ENCODE measurements at places on chromosomes 7 and 10. TPM values are rescaled to one million over a fixed set of nuclear protein-coding genes. Genes with fewer than 3 reads are reported as not detected.

DNA sequence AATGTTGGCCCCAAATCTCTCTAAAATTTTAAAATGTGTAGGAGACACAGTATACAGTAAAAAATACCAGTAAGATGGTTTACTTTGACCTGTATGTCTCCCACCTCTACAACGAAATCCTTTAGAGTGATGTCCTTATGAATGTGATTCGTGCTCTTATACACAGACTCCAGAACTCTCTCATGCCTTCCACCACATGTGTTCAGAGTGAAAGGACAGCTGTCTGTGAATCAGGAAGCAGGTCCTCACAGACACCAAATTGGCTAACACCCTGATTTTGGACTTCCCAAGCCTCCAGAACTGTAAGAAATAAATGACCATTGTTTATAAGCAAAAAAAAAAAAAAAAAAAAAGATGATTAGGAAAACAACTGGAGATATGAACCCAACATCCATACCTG lies 35.2 kb downstream of the RNF133 start:
- no peak for DNase-seq

- DNase-seq = no peak
These were observed 625.7 kb upstream of the ANKRD30A start for GRCh38 chr10:36499693-36500092.

DNA sequence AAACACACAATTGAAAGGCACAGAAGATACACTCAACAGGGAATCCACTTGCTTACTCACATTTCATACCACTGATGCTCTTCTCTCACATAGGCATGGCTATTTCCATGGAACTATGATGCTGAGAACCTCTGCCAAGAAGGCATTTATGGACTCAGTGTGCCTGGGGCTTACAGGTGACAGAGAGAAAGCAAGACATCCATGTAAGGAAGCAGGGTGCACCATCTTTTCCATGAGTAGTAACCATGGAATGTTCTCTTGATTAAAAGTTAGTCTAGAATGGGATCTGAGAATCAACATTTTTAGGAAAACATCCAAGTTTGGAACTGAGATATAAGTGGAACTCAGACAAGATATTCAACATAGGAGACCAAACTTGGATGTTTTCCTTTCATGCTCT lies 52.5 kb upstream of the MACC1 start:
- DNase-seq = no peak

DNA sequence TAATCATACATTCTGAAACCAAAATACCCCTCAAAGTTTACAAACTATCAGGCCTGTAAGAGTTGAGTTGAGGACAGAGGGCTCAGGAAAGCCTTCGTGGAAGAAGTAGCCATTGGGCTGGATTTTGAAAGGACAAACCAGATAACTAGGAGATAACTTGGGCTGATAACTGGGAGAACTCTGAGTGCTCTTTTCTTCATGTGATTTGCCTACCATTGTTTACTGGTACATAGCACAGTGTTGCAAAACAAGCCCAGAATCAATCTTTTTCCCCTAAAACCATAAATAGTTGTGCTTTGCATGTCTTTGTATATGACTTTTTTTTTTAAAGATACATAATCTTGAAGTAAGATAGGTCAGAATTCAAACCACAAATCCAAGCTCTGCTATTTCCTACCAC lies 106.7 kb upstream of the ITGB1 start:
- DNase-seq = no peak

- DNase-seq = no peak
These were observed 29.0 kb downstream of the TRIM8 start for GRCh38 chr10:102673236-102673818.

- DNase-seq = no peak
These were observed 128.3 kb downstream of the CUBN start for GRCh38 chr10:17001297-17001744.

GRCh38 chr7:144780071-144780608 lies 55.7 kb downstream of the TPK1 start:
- no peak for DNase-seq

DNA sequence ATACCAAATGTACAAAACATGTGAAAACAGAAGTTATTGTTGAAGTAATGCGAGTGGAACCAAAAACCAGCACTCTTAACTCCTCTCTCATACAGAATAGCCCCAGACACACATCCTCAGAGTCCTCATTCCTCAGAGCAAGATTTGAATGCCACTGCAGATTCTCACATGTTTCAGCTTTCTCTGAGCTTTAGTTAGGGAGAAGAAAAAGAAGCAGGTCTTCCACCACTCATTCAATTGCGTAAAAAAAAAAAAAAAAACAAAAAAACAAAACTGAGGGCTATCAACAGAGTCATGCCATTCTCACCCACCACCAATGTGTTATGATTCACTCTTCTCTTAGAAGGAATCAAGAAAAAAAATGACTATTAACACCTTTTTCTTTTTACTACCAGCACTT lies 287.7 kb downstream of the IPMK start:
- no peak for DNase-seq

- no peak for DNase-seq
These were observed 344.4 kb downstream of the WDR11 start for GRCh38 chr10:121195524-121195910.

GRCh38 chr7:41880107-41880506 lies 177.2 kb upstream of the INHBA start:
- DNase-seq = no peak

CLCN1 gene
- not detected for total RNA-seq

WEE2 gene
- total RNA-seq = not detected

CASD1 gene
- 37.1 TPM for total RNA-seq

All from sciatic nerve (tissue), 2 donors.